Activated CD4-positive, alpha-beta memory T cell treated with anti-CD3 and anti-CD28 coated beads for 36 hours (primary cell): ENCODE measurements at places on chromosomes 16 and 17. TPM values are rescaled to one million over a fixed set of nuclear protein-coding genes. Genes with fewer than 3 reads are reported as not detected.

DNA sequence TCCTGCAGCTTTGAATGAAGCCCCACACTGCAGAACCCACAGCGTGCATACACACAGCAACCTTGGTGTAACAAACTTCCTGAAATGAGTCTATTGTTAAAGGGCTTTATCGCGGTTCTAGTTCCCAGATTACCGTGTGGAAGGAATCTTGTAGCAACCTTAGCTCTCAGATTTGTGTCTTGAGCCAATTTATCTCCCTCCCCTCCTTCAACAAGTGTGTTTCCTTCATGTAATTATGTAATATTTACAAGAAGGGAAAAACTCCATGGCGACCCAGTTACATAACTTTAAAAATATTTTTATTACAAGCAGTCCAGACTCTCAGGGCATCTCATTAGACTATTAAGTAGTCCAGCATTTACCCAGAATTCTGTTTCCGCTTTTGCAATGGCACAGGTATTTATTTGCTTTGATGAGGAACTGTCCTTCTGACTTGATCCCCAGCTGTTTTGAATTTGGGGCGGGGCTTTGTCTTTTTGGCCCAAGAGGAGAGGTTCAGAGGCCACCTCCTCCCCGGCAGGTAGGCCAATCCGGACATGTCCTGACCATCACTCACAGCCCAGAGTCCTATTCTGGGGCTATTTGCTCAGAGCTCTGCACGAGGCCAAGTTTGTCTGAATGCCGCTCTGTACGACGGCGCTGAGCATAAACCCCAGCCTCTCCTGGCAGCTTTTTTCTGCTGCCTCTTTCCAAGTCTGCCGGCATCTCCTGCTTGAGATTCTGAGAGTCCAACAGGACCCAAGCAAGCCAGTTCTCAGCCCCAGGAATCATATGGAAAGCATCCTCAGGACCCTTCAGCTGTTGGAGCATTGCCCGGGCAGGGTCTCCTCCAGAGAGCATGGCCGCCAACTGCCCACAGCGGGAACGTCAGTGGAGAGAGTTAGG lies 35.6 kb downstream of the CLEC16A start:
- peak overlapping the region; percentile 5 for H3K27ac ChIP-seq
- H3K4me1 ChIP-seq, result peaks cover 37% of the 10 kb centered on the region
- H3K36me3 ChIP-seq, result peaks cover 40% of the 10 kb centered on the region
- H3K27me3 ChIP-seq, result no peaks in the 10 kb centered on the region
- DNase-seq, result no peak

PLA2G10 gene
- not detected for total RNA-seq

GRCh38 chr16:66494916-66495315 lies 55.0 kb downstream of the TK2 start:
- H3K27me3 ChIP-seq, result no peaks in the 10 kb centered on the region
- H3K4me1 ChIP-seq, result no peaks in the 10 kb centered on the region
- no peak overlapping the region for H3K27ac ChIP-seq
- peak; percentile 2 for DNase-seq
- H3K4me3 ChIP-seq, result no peak overlapping the region

DNA sequence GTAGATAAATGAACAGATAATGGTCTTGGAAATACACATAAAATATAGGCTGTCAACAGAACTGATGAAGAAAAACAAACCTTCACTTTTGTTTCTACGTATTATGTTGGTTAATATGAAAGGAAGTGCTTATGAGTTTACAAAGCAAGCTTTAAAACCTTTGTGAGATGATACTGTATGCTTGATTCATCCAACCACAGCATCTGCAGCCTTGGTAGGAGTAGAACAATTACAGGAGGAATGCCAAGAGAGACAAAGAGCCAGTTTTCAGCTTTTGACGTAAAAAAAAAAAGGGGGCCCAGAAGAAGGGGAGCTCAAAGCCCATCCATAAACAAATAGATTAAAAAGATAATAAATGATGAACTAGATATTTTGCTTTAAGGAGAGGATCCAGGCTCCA lies 13.3 kb downstream of the FAM20A start:
- H3K4me3 ChIP-seq, result no peak overlapping the region
- peaks cover 13% of the 10 kb centered on the region for H3K27me3 ChIP-seq
- DNase-seq, result no peak
- H3K4me1 ChIP-seq, result no peaks in the 10 kb centered on the region

SMTNL2 gene
- total RNA-seq, result not detected

- no peaks in the 10 kb centered on the region for H3K36me3 ChIP-seq
- no peaks in the 10 kb centered on the region for H3K27me3 ChIP-seq
- H3K4me3 ChIP-seq, result no peak overlapping the region
Measured at GRCh38 chr16:72999541-73000019, 48.3 kb downstream of the ZFHX3 start.

DNA sequence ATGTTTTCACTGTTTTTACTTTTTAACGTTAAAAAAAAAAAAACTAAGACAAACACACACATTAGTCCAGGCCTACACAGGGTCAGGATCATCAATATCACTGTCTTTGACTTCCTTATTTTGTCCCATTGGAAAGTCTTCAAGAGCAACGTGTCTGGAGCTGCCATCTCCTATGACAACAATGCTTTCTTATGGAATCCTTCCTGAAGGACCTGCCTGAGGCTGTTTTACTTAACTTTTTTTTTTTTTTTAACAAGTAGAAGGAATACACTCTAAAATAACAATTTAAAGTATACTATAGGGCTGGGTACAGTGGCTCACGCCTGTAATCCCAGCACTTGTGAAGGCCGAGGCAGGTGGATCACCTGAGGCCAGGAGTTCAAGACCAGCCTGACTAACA lies 71.8 kb upstream of the BCAR1 start:
- no peak overlapping the region for H3K4me3 ChIP-seq
- H3K36me3 ChIP-seq, result peaks cover 11% of the 10 kb centered on the region
- no peak for DNase-seq
- no peak overlapping the region for H3K27ac ChIP-seq
- peaks cover 2% of the 10 kb centered on the region for H3K27me3 ChIP-seq

GRCh38 chr17:59807892-59808509 lies 84.7 kb downstream of the TUBD1 start:
- peak overlapping the region; percentile 15 for H3K27ac ChIP-seq
- peaks cover 15% of the 10 kb centered on the region for H3K4me1 ChIP-seq
- no peaks in the 10 kb centered on the region for H3K27me3 ChIP-seq
- peaks cover 24% of the 10 kb centered on the region for H3K36me3 ChIP-seq
- no peak for DNase-seq

RNF43 gene
- 0.39 TPM for total RNA-seq

SLC16A13 gene
- 10.4 TPM for total RNA-seq
